ENCODE measurements at places on chromosomes 12 and 14.
A peak's percentile ranks its signal among the peaks of the same experiment; 100 is the strongest.

- DNase-seq, result no peak
- H3K4me3 ChIP-seq, result no peak overlapping the region
- H3K27me3 ChIP-seq, result no peaks in the 10 kb centered on the region
- no peaks in the 10 kb centered on the region for H3K4me1 ChIP-seq
- H3K36me3 ChIP-seq, result no peaks in the 10 kb centered on the region
Measured at GRCh38 chr12:3205742-3206519, 128.8 kb downstream of the TSPAN9 start.

DNA sequence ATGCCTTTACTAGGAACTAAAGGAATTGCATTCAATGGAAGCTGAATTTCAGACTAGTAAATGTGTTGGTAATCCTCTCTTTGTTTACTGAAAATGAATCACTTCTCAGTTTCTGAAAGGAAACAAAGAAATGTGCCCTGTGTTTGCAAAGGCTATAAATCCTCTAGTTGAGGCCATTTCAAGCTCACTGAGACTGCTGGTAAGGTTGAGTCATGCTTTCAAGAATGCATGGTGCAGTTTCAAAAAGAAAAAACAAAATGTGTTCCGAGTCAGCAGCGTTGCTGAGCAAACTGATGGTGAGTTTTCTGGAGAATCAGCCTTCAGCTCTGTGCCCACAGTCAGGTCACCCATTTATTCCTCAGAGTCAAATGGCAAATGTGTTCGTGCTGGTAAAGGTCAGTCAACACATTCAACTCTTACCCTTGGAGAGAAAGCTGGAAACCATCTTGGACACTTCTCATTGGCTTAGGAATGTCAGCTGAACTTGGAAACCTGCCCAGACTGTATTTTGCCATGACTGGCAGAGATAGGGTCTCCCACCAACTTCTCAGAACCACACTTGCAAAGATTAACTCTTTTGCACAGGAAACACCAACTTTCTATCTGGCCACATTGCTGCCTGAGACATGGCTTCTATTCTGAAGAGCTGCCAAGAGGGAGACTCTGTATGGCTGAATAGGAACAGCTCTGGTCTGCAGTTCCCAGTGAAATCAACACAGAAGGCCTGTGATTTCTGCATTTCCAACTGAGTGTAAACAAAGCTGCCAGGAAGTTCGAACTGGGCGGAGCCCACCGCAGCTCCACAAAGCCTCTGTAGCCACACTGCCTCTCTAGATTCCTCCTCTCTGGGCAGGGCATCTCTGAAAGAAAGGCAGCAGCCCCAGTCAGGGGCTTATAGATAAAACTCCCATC is 484.4 kb downstream of the ATP23 start:
- no peaks in the 10 kb centered on the region for H3K36me3 ChIP-seq
- peak overlapping the region; percentile 9 for H3K4me3 ChIP-seq
- H3K27me3 ChIP-seq, result no peaks in the 10 kb centered on the region
- DNase-seq, result no peak
- peak overlapping the region; percentile 91 for H3K27ac ChIP-seq
- H3K4me1 ChIP-seq, result peaks cover 17% of the 10 kb centered on the region

- no peak overlapping the region for H3K4me3 ChIP-seq
- no peaks in the 10 kb centered on the region for H3K27me3 ChIP-seq
- no peaks in the 10 kb centered on the region for H3K36me3 ChIP-seq
- no peak overlapping the region for H3K27ac ChIP-seq
- no peaks in the 10 kb centered on the region for H3K4me1 ChIP-seq
Measured at GRCh38 chr14:42437809-42438208, 831.1 kb downstream of the LRFN5 start.

DNA sequence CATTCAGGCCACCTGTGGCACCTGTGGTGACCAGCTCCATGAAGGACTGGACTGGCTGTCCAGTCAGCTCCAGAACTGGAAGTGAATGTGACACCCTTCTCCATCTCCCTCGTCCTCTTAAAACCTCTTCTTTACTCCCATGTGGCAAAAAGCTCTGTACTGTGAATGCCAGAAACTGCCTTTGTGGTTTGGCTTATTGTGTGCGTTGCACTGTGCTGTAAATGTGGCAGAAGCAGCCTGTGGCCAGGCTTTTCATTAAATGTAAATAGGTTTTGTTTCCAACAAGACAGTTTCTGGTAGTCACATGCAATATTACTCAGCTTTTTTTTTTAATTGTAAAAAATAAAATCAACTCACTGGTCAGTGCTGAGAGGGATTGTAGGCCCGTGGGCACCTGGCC is 453.7 kb downstream of the ATP23 start:
- H3K4me1 ChIP-seq, result no peaks in the 10 kb centered on the region
- no peaks in the 10 kb centered on the region for H3K36me3 ChIP-seq
- no peak for DNase-seq
- no peak overlapping the region for H3K4me3 ChIP-seq
- H3K27ac ChIP-seq, result no peak overlapping the region
- no peaks in the 10 kb centered on the region for H3K27me3 ChIP-seq

DNA sequence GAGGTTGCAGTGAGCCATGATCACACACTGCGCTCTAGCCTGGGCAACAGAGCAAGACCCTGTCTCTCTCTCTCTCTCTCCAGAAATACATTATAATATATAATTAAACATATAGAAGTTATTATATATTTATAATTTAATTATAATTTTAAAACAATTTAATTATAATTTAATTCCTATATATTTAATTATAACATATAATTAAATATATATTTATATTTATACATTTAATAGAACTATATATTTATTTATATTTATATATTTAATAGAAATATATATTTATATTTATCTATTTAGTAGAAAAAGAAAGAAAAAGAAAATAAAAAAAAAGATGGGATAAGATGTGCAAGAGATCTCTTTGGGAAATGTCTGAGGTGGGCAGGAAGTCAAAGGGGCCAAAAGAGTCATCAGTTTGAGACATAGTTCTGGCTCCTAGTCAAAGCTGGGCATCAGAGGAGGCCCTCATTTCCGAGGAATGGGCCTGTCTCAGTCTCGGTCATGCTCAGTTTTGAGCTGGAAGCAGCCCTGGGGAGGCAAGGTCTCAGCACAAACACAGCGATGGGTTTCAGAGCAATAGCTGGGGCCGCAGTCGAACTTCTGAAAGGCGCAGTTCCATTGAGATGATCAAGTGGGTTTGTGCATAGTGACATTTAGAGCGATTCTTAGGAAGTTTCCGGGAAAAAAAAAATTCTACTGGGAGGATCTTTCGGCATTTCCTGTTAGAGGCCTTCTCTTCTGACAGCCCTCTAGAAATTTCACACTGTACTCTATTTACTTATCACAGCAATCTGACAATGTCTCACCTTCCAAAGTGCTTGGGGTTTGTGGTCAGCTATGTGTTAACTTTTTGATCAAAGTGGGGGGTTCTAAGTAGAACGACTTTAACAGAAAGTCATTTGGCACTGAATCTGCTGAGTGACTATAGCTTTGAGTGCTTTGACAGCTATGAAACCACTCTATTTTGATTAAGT is 58.7 kb upstream of the GZMB start:
- H3K36me3 ChIP-seq, result no peaks in the 10 kb centered on the region
- peaks cover 3% of the 10 kb centered on the region for H3K4me1 ChIP-seq
- H3K27ac ChIP-seq, result no peak overlapping the region
- peaks cover 7% of the 10 kb centered on the region for H3K27me3 ChIP-seq
- DNase-seq, result no peak
